Epithelial cell of proximal tubule (primary cell): ENCODE measurements at places on chromosomes 13 and 19.

DNA sequence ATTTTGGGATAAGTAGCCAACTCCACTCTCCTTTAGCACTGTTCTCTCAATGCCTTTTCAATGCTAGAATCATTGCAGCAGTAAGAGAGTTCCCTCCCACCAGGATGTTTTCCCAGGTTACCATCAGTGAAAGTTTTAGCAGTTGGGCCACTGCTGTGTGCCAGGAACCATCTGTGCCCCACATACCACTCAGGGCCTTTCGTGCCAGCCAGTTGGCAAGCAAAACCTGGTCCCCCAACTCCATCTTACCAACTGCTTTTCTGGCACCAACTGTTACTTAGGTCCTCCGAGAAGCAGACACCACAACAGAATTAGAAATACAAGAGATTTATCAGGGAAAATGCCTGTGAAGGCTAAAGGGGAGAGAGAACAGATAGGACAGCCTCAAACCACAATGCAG, 533.4 kb upstream of the NBEA start:
- no peak for DNase-seq

DNA sequence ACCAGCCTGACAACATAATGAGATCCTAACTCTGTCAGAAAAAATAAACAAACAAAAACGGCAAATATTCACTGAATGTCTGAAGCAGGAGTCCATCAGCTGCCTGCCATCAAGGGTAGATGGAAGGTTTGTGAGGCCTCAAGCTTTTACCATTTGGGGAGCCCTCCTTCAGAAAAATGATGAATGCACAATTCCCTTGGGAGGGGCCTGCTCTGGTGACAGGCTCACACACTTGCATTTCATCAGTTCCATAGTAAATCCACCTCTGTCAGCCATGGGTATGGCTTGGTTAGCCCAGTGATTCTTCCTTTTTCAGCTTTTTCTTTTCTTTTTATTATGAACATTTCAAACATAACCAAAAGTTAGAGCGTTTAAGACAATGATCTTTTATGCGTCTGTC, 26.3 kb upstream of the KATNAL1 start:
- DNase-seq = no peak

- no peak for DNase-seq
These were observed 17.1 kb upstream of the SHFL start for GRCh38 chr19:10069046-10069445.

DNA sequence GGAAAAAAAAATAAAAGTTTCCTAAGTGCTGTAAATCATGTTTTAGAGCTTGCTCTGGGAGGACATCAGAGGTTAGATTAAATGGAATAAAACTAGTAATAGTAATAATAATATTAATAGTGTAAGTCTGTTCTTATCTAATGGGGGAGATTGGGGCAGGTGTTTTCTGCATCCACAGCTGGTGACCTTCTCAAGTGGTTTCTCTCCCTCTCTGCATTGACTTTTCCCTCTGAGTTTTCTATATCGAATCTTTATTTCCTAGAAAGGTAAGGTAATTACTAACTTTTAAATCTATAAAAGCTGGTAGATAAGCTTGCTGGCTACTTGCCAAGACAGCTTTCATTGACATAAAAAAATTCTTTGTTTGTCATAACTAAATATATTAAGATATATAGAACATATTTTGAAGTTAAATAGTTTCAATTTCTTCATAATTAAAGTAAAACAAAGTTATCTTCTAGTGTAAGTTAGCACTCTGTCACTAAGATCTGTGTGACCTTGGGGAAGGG, 49.6 kb upstream of the DIAPH3 start:
- no peak for DNase-seq

DNA sequence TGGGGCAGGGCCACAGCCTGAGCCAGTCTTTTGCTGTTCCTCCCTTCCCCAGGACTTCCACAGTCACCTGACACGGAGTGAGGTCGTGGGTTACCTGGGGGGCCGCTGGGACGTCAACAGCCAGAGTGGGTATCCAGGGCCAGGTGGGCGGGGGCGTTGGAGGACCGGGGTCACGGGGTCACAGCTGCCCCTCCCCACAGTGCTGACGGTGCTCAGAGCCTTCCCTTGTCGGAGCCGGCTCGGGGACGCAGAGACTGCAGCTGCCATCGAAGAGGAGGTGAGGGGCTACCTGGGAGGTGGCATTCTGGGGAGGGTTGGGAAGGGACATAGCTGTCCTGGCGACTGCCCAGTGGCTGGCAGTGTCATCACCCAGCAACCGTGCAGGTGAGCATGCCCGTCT, 11.5 kb downstream of the MPND start:
- no peak for DNase-seq

GRCh38 chr13:33676045-33676989, 141.6 kb upstream of the RFC3 start:
- peak; percentile 12 for DNase-seq

- no peak for DNase-seq
These were observed 1979.9 kb upstream of the PRR20A start for GRCh38 chr13:55160867-55161266.
